Stimulated activated CD4-positive, alpha-beta T cell treated with anti-CD3 and anti-CD28 coated beads, Interleukin-12 subunit alpha, Interleukin-12 subunit beta, amount 100 ng/mL, for 48 hours (primary cell): ENCODE measurements at places on chromosomes 1 and 21.

DNA sequence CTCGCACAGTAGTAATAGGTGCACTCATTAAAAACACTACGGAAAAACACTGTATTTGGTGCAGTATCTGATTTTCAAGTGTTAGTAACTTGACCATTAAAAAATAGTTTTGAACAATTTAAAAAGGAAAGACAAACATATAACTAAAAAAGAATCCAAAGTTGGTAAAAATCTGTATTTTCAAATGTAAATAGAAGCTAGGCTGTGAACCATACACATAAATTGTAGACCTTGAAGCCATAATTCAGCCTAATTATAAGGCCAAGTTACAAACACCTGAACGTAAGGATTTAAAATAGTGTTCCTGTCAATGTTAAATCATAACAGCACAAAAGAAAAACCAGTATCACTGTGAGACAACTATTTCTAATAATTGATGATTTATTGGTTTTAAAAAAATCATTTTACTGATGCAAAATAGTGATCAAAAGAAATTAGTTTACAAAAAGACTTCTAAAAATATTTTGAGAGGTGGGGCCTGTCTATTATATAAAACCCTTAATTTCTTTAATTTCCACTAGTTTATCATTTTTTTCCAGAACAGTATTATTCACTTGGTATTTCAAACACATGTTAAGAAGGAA is 4.5 kb downstream of the IRF2BP2 start:
- DNase-seq, result no peak

- DNase-seq, result no peak
Observed at GRCh38 chr1:20483833-20484518, 2.0 kb downstream of the CAMK2N1 start.

DNA sequence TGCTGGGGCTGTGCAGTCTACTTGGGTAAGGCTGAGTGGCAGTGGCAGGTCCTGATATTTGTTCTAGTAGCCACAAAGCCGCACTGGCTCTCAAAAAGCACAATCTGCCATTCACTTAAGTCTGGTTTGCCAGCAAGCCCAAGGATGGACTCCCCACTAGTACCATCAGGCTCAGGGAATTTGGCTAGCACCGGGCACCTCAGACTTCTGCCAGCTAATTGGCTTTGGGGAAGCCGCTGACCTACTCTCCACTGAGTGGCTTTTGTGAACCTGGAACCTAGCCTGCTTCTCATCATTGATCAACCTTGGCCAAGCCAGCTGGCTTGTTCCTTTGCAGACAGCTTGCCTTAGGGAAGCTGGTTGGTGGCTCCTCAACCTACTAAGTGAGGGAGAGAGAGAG is 83.1 kb downstream of the ESRRG start:
- no peak for DNase-seq

DNA sequence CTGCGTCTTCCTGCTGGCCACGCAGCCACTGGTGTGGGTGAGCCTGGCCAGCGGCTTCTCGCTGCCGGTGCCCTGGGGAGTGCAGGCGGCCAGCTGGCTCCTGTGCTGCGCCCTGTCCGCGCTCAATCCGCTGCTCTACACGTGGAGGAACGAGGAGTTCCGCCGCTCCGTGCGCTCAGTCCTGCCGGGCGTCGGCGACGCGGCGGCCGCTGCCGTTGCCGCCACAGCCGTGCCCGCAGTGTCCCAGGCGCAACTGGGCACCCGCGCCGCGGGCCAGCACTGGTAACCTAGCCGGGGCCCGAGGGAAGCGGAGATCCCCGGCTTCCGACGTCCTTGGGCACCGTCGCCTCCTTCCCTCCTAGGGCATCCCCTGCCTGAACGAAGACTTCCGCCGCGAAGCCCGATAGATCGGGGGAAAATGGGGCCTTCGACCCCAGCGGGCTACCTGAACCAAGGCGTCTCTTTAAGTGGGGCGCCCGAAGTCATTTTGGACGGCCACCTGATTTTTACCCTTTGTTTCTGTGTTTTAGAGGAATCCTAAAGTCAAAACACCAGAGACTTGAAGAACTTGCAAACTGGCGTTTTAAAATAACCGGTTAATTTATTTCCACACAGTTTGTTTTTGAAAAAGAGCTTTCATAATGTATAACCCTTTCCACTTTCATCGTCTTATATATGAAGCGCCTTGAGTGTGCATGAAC is 2.0 kb downstream of the GPR88 start:
- DNase-seq, result no peak

GRCh38 chr1:7196036-7196911 is 411.0 kb downstream of the CAMTA1 start:
- DNase-seq, result no peak
